ENCODE measurements at places on chromosomes 11 and 22.

DNA sequence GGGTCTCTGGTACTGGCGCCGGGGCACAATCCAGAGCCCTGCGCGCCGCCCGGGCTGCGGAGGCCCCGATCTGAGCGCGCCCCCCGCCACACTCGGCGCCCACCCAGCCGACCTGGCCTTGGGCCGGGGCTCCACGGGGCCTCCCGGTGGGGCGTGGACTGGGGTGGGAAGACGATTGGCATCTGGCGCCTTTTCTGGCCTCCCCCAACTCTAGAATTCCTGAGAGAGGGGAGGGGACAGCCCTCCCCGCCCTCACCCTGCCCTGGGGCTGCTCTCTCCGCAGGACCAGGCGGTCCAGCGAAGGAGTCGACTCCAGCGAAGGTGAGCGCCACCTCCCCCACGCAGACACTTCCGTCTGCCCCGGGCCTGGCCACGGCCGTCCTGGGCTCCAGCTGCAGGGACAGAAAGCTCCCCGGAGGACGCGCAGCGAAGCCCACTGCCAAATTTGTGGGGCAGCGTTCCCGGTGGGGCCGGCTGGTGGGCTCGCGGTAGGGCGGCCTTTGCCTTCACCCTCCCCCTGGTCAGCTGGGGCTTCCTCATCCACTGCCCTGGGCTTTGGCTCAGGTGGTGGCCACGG is 593 bp downstream of the SSH3 start:
- no peak for DNase-seq

DNA sequence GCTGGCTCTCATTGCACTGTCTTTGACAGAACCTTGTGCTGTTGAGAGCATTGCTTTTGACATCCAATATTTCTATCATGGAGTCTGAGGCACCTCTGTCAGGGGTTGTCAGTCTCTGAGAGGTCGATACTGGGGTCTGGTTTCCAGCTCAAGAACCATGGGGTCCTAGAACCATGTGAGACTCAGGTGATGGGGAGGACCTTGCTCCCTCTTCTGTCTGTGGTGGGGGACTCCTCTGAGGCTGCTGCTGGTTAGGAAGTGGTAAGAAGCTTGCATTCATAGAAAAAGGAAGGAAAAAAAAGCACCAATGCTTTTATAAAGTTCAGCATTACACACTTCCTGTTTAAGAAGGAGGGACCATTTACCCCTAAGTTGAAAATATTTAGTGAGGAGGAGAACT is 91.8 kb upstream of the CD44 start:
- DNase-seq: peak; percentile 94

DNA sequence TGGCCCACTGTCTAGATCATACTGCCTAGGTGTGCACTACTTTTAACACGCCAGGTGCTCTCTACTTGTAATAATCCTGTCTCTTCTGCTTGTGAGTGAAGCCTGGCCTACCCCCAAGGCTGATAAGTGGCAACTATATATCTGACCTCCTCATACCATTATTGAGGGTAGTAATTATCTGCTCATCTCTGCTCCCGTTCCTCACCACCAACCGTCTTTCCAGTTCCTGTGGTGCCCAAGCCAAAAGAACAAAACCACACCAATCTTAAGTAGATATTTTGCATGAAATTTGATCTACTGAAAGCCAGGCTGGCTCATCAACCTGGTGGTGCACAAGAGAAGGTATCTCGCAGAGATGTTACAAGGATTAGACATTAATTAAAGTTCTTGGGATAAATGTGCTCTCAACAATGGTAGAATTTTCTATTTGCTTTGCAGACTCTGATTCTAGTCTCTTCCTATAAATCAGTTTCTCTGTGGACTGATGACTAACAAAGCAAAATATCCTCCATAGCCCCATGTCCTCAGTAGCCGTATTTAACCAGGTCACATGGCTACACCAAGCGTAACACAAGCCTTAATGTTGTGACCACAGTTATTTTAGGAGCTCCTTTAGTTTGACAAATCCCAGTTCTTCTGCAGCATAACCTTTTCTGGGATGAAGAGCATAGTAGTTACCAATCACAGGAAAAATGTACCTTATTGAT is 267.2 kb downstream of the NTM start:
- no peak for DNase-seq

- DNase-seq: no peak
Measured at GRCh38 chr11:1608363-1608762, at the start of gene KRTAP5-3. Gene KRTAP5-3 (minus strand): TSS chr11:1608463. CDS start chr11:1608385, 78 bp downstream.

GRCh38 chr22:34858066-34858465 is 207.9 kb upstream of the ISX start:
- peak; percentile 49 for DNase-seq

DNA sequence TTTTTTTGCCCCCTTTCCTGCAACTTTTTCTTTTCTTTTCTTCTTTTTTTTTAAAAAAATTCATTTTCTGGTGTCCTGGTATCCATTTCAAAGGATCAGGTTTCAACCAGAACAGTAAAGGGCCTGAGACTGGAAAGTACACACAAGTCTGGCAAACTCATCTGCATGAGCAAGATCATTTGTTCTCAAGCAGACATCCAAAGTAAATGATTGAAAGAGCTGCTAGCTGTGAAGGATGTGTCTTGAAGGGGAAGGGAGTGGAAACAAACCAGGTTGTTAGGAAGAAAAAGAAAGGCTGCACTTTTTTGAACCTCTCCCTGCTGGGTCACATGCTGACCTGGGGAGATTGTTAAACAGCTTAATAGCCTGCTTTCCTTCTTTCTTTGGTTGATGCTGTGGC is 5.3 kb downstream of the YAP1 start:
- DNase-seq: no peak

- DNase-seq: no peak
Measured at GRCh38 chr11:64342869-64343745, 3.1 kb downstream of the CCDC88B start.

- no peak for DNase-seq
Measured at GRCh38 chr11:69489746-69490365, 8.4 kb downstream of the LINC01488 start.

DNA sequence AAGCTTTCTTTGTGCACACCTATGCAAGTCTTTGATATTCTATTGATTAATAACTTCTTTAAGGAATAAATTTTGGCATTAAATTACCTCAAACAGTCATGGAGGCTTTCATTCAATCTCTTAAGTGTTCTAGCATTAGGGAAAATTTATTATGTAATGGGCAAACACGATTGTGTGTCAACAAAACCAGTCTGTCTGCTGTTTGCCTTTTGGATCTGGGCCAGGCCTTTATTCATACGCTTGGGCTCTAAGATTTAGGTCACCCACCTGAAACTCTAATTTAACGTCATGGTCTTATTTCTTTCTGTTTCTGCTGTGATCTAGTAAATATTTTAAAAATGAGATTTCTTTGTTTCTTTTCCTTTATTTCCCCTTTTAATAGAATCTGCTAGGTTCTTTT is 1270.6 kb downstream of the LRRC4C start:
- DNase-seq: no peak

DNA sequence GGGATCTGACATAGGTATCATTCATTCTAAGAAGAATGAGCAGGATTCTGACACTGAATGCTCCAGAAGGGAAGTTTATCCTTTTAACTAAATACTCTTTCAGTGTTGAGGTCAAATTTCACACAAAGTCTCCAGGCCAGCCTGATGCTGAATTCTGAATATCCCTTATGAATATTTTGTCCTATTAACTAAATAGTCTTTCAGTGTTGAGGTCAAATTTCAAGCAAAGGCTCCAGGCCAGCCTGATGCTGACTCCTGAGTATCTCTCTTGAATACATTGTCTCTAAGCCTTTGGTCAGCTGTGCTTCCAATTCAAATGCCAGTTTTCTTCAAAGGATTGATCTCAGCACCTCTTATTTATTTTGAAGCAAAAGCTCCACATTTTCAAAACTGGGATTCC is 676.8 kb downstream of the NTM start:
- DNase-seq: no peak

- DNase-seq: no peak
Measured at GRCh38 chr11:127651888-127652221, 651.3 kb upstream of the KIRREL3 start.

GRCh38 chr11:41309716-41310115 is 149.7 kb downstream of the LRRC4C start:
- peak; percentile 15 for DNase-seq

- DNase-seq: no peak
Measured at GRCh38 chr11:66327171-66328030, 8.8 kb downstream of the RIN1 start.

DNA sequence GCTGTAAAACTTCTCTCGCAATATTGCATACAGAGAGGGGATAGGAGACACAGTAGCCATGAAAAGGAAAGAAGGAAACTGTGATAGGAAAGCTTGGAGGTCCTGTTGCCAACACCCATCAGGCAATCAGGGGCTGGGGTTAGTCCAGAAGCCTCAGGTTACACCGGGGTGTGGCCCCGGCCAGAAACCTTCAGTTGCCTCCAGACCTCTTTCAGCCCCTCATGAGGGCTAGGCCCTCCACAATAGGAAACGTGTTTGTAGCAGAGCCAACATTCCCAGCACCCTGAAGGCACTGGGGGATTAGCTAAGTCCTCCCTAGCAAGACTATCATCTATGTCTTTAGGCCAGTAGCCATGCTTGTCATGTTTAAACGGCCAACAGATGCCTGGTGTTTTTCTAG is 1048.0 kb upstream of the CNTN5 start:
- DNase-seq: no peak

GRCh38 chr11:68354148-68354872 is 41.9 kb downstream of the LRP5 start:
- DNase-seq: no peak

DNA sequence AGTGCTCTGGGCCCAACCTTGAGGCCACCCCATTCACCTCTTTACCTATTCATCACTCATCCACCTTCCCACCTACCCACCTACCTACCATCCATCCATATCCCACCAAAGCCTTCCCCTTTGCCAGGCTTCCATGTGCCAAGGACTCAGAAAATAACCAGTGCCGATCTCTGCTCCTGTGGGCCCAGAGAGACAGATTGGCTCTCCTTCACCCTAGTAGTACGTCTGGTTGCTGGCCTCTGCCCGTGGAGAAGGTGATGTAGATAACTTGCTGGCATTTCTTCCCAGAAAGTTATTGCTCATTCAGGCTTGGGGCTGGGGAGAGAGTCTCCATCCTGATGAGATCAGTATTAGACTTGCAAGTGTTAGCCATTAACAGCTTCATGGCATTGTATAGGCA is 45.2 kb downstream of the NEU3 start:
- no peak for DNase-seq

GRCh38 chr11:127448101-127448500 is 447.5 kb upstream of the KIRREL3 start:
- no peak for DNase-seq

DNA sequence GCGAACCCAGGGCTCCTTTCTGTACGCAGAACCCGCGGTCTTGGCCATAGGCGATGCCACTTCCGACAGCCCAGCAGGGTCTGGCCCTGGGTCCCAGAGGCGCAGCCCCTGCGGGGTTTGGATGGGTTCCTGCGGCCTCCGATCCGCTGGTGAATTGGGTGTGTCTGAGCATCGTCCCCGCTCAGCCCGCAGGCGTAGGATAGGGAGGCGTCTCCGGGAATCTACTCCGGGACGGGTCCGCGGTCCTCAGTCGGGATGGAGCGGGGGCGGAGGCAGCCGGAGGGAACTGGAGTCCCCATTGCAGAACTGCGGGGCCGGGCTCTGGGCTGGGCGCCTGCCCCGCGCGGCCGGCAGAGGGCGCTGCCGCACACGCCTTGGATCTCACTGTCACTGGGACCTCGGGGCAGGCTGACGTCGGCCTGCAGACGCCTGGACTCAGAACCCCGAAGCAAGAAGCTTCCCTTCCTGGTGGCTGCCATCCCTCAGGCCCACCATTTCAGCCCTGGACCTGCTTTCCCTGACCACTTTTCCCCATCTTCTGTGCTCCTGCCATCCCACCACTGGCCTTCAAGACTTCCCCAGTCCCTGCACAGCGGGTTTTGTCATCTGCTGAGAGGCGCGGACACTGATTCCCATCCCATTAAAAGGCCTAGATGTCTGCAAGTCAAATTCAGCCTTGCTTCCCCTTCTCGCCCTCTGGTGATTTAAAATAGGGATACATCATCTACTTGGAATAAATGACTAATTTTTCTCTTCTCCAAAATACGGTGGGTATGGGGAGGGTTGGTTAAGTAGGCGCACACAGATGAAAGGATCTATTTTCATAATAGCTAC is 38.3 kb upstream of the CREB3L1 start:
- DNase-seq: peak; percentile 75

- no peak for DNase-seq
Measured at GRCh38 chr11:106061249-106061784, 15.8 kb downstream of the KBTBD3 start.

DNA sequence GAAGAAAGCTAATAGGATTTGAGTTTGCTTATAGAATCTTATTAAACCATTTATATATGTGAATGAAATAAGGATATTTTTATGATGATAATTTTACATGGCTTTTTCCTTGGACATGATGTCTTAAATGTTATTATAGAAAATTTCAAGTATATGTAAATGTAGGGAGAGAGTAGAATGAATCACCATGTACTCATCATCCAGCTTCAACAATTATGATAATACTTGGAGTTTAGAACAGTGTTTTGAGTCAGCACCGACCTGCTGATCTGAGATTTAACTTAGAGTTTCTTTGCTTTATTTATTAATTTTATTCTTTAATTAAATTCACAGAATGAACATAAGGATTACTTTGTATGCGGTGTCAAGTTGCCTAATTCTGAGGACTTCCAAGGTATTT is 193.5 kb downstream of the UVRAG start:
- no peak for DNase-seq

DNA sequence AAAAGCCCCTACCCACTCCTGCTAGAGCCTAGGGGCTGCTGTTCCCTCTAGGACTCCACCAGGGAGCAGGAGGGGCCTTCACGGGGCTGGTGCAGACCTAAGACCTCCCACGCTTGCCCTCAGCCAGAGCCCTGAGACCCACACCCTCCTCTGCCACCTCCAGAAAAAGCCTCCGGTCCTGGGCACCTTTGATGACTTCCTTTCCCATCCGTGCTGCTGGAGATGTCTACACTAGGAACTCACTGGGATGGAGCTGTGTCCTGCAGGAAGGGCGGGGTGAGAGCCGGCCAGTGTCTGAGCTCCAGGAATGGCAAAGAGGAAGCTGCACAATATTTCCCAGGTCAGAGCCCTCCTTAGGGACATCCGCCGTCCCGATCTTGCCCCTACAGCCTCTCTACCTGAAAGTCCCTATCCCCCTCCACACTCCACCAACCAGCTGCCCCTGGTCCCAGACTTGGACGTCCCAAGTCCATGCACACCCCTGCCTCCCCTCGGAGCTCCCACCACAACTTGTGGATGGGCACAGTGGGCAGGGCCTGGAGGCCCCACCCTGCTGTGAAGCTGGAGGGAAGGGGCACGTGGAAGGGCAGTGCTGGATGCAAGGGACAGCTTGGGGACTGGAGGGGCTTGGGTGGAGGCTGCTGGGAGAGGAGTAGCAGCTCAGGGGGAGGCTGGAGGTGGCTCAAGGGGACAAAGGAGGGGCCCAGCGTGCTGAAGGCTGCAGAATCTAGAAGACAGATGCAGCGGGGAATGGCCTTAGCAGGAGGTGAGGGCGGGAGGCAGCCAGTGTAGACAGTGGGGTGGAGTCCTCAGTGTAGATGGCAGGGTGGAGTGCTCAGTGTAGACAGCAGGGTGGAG is 13.5 kb upstream of the LRP5 start:
- DNase-seq: no peak
